NCI-H1105 (cell line): ENCODE measurements at places on chromosomes 7 and 10.

DNA sequence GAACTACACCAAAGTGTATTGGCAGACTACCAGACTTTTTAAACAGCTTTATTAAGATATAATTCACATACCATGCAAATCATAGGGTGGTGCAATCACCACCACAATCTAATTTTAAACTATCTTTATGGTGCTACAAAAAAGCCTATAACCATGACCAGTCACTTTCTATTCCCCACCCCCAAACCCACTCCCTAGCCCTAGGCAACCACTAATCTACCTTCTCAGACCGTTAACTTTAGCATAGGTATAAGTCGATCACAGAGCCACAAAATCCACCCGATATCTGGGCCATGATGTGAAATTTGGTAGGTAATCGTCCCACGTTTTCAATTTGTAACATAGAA, 536 bp upstream of the POM121 start:
- DNase-seq: no peak

GRCh38 chr10:122112625-122113160, 123.7 kb downstream of the TACC2 start:
- DNase-seq: no peak

GRCh38 chr10:30074090-30074489, 14.7 kb upstream of the JCAD start:
- DNase-seq: no peak

- no peak for DNase-seq
Measured at GRCh38 chr10:124174673-124175645, 81.6 kb upstream of the CHST15 start.

GRCh38 chr7:6395898-6396595, 51.7 kb downstream of the DAGLB start:
- no peak for DNase-seq

DNA sequence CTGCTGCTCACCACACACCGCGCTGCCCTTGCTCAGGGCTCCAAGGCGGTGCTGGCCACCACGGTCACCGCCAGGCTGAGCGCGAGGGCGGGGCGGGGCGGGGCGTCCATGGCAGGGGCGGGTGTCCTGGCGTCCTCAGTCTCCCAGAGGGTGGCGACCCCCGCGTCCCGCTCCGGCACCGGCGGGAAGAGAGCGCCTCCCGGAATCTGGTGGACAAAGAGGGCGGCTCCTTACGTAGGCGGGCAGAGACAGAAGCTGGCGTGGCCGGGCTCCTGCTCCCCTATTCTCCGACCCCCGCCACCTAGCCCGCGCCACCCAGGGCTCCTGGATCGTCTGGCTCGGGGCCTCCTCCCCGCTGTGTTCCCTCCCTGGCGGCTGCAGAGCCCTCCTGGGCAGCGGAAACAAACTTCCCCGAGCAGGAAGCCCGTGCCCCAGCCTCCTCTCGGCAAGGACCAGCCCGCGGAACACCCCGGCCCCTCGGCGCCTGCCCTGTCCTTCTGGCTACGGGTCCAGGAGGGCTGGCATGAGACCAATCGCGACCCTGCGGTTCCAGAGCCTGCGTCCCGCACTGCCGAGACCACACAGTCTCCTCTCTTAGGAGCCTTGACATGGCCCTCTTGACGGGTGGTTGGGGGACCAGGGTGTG, 133.8 kb upstream of the ZNF92 start:
- no peak for DNase-seq

DNA sequence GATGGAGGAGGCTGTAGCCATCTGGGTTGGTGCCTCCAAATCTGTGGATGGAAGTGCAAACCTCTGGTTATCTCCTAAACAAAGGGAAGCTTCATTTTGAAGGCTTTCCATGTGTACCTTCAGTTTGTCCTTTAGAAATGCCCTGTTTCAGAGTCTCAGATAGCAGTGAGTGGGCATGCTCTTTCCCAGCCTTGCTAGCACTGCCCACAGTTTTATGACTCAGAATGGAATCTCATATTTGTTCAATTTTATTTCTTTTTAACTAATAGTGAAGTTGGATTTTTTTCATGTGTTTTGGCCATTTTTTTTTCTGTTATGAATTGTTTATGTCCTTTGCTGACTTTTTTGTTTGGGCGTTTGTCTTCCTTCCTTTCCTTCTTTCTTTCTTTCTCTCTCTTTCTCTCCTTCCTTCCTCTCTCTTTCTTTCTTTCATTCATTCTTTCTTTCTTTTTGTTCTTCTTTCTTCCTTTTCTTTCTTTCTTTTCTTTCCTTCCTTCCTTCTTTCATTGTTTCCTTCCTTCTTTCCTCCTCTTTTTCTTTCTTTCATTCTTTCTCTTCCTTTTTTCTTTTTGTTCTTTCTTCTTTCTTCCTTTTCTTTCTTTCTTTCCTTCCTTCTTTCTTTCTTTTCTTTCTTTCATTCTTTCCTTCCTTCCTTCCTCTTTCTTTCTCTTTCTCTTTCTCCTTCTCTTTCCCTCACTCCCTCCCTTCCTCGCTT, 25.6 kb downstream of the PRF1 start:
- DNase-seq: no peak

GRCh38 chr7:37216156-37216852, 232.4 kb downstream of the ELMO1 start:
- no peak for DNase-seq

DNA sequence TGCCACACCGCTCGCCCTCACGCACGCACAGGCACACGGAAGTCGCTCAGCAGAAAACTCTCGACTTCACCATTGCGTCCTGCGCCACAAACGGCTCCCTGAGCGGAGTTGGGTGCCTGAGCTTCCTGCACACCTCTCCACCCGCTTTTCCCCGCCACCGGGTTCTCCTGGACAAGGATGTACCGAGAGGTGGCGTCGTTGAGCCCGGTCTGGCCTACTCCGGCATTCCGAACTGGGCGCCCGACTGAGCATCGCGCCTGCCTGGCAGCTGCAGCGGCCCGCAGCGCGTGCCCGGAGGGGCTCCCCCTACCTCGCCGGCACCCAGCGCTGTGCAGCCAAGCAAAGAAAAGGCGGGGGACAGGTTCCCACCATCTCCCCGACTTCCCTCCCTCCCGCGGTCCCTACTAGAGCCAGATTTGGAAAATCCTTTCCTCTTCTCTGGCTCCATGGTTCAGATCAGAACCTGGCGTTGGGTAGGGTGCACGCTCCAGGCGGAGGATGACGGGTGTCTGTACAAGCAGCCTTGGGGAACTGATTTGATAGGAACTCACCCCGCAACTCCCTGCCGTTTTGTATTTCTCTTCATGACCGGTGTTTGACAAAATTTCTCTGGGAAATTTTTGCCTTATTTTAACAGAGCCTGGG, 1.7 kb downstream of the SORCS3 start:
- DNase-seq: peak; percentile 75

GRCh38 chr10:103986360-103986759, 19.4 kb downstream of the SLK start:
- DNase-seq: no peak

GRCh38 chr10:98031440-98031839, 1.0 kb upstream of the CRTAC1 start:
- no peak for DNase-seq

DNA sequence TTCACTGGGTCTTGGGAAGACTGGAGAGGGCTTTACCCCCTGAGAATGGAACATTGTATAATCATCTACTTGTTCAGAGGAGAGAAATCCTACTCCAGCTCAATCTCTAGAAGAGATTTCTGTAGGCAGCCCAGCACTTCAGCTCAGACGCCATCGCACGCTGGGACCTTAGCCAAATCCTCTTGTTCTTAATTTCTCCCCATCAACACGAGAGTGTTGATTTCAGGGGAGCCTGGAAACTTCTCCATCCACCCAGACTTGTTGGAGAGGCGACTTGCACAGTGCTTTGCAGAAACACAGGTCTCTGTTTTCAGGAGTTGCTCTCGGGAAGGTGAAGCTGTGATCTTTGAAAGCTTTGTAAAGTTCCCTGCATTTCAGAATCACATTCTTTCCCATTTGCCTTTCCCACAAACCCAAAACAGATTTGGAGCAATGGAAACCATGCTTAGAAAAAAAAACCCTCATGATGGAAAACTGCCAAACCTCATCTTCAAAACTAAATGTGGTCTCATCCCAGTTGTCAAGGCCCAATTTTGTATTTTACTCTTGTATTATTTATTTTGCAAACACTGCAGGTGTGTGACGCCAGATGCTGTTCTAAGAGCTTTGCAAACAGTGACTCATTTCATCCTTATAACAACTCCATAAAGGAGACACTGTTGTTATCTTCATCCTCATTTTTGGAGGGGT, 60.9 kb downstream of the CALML3 start:
- peak; percentile 61 for DNase-seq

- no peak for DNase-seq
Measured at GRCh38 chr7:143390104-143390772, 9.1 kb downstream of the ZYX start.

GRCh38 chr10:18377898-18378297, 237.7 kb downstream of the CACNB2 start:
- DNase-seq: peak; percentile 41

DNA sequence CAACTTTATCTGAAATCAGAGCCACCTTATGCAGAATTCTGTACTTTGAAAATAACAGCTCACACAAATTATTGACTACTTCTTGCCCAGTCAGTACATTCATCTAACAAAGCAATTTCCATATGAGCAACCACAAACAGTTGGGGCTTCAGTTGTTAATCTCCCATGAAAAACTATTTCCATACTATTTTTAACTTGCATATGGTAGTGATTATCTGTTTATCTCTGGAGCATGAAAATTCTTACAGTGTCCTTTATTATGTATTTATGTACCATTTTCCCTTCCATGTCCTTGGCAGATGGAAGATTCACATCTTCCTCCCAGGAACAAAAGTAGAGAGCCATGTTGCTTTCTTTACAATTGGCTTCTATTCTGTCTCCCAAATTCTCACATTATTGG, 285.7 kb downstream of the CRPPA start:
- DNase-seq: no peak
